ENCODE measurements at places on chromosomes 2 and 18. TPM values are rescaled to one million over a fixed set of nuclear protein-coding genes. Genes with fewer than 3 reads are reported as not detected.

DNA sequence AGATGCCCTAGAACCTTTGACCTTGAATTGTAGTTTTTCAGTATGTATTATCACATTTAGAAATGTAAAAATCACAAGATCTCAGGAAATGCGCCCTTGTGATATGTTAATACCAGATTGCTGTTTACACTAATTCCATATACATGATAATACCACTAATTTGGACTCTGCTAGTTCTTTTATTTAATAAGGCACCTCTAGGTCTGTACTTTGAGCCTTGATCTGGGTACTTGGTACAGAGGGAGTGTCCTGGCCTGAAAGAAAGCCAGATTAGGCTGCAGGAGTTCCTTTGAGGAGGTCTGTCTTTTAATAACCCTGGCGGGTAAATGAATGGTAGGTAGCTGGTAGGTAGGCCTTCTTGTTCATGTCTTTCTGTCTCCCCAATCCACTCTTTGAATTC is 26.3 kb downstream of the PLEKHA3 start:
- no peak overlapping the region for H3K27ac ChIP-seq
- no peaks in the 10 kb centered on the region for H3K27me3 ChIP-seq
- peaks cover 23% of the 10 kb centered on the region for H3K4me1 ChIP-seq
- DNase-seq, result peak; percentile 28

DNA sequence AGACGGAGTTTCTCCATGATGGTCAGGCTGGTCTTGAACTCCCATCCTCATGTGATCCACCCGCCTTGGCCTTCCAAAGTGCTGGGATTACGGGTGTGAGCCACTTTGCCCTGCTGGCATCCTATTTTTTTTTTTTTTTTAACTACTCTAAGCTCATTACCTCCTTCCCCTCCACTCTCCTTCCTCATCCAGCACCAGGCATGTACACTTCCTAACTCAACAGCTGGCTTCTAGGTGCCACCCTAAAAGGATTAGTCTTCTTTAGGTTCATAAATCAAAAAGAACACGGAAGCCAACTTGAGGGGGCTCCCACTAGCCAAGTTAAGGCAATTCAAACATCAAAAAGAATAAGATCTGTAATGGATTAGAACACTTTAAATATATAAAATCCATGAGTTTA is 70.6 kb upstream of the TEX51 start:
- H3K4me3 ChIP-seq, result no peak overlapping the region
- H3K4me1 ChIP-seq, result peaks cover 16% of the 10 kb centered on the region
- no peaks in the 10 kb centered on the region for H3K27me3 ChIP-seq
- no peak for DNase-seq

DNA sequence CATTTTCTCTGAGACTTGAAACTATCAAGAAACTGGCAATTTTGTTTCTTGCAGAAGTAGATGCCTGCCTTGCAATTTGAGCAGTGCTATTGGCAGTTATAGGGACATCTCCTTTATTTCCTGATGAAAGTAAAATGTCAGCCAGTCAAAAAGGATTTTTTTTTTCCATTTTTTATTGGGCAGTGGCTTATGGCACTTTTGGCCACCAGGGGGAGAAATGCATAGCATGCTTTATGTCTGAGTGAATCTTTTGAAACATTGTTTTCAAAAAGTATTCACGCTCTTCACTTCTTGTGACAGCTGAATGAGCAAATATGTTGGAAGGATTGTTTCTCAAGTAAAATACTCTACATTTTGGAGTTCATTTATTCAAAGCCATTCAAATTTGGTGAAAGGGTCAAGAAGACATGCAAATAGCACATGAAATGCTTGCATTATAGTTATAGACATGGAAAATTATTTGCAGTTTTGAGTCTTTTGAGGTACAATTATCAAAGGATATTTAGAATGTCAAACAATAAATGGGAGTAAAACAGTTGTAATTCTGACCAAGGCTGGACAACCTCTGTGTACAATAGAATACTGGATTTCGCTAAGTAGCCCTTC is 491.0 kb downstream of the CDH2 start:
- H3K27ac ChIP-seq, result no peak overlapping the region

GRCh38 chr18:48832938-48833700 is 117.6 kb downstream of the SMAD7 start:
- no peaks in the 10 kb centered on the region for H3K36me3 ChIP-seq
- peaks cover 39% of the 10 kb centered on the region for H3K4me1 ChIP-seq
- no peak overlapping the region for H3K27ac ChIP-seq
- no peak overlapping the region for H3K4me3 ChIP-seq
- peak; percentile 52 for DNase-seq
- H3K27me3 ChIP-seq, result no peaks in the 10 kb centered on the region

- peaks cover 19% of the 10 kb centered on the region for H3K27me3 ChIP-seq
- no peaks in the 10 kb centered on the region for H3K36me3 ChIP-seq
- no peak overlapping the region for H3K27ac ChIP-seq
- H3K4me1 ChIP-seq, result no peaks in the 10 kb centered on the region
Observed at GRCh38 chr2:217993138-217993537, 9.7 kb downstream of the TNS1 start.

DNA sequence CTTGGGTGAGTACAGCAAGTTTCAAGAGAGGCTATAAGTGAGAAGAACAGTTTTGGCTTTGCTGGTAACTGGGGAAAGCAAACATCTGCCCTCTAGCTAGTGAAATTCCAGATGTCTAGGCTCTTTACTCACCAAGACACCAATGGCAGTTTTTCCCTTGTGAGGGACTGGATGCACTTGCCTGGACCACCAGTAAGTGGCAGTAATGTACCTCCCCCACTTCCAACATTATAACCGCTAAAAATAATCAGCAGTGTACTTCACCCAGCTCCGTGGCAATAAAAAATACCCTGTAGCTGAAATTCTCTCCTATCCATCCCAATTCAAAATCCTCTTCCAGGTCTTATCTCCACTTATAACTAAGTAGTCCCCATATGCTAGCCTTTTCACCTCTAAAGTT is 383.9 kb downstream of the ARHGAP15 start:
- no peak overlapping the region for H3K27ac ChIP-seq
- DNase-seq, result peak; percentile 67
- no peaks in the 10 kb centered on the region for H3K4me1 ChIP-seq
- no peaks in the 10 kb centered on the region for H3K36me3 ChIP-seq

DNA sequence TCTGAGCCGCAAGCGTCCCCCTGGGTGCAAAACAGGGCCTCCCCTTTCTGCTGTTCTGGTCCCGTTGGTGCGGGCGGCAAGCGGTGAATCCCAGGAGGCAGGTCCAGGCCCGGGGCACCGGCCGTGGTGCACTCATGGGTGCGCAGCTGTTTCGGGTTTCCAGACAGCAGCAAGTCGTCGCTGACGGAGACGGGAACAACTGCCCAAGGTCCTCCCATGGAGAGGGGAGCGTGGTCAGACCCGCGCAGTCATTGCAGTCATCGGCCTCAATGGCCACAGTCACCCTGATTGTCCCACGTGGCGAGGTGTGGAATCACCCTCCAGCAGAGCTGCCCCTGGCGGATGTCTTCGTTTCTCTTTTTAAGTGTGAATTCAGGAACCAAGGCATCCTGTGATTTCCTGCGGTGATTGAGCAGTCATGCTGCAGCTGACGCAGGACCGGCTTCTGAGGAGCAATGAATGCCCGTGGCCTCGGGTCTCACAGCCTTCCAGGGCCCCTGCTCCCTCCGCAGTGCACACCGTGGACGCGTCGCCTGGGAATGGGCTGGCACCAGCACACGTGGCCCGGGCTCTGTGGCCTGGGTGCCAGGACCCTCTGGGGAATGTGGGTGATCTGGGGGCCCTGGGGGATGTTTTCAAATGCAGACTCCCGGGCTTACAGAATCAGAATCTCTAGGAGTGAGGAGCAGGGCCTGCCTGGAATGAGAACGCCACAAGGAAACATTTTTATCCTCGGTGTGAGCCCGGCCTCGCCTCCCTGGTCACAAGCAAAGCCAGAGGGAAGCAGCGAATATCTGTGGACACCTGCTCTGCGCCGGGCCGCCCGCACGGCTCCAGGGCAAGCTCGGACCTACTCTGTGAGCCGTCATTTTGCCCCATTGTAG is 244.2 kb upstream of the SALL3 start:
- H3K27me3 ChIP-seq, result no peaks in the 10 kb centered on the region
- no peak overlapping the region for H3K27ac ChIP-seq
- no peaks in the 10 kb centered on the region for H3K4me1 ChIP-seq
- no peak overlapping the region for H3K4me3 ChIP-seq

GRCh38 chr2:28972778-28973335 is 8.2 kb upstream of the TOGARAM2 start:
- H3K27me3 ChIP-seq, result no peaks in the 10 kb centered on the region
- no peaks in the 10 kb centered on the region for H3K36me3 ChIP-seq
- no peaks in the 10 kb centered on the region for H3K4me1 ChIP-seq
- no peak for DNase-seq

DNA sequence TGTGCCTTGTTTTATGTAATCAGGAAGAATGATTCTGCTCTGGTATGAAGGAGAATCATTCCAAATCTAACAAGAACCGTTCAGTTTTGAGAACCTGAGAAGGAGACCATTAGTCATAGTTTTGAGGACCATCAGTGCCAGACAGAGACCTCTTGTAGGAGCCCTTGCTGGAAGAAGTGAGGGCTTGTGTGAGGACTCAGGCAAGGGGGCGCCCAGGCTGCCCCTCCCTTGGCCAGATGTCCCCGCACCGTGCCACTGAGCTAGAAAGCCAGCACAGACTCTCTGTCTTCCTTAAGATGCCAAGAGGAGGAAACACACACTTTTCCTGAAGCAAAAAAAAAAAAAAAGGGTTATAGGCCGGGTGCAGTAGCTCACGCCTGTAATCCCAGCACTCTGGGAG is 55.7 kb upstream of the SLC39A10 start:
- no peaks in the 10 kb centered on the region for H3K36me3 ChIP-seq
- H3K27me3 ChIP-seq, result no peaks in the 10 kb centered on the region
- no peak for DNase-seq
- H3K4me1 ChIP-seq, result no peaks in the 10 kb centered on the region

GRCh38 chr18:48715711-48716361 is 177.0 kb downstream of the CTIF start:
- H3K4me3 ChIP-seq, result no peak overlapping the region
- H3K27me3 ChIP-seq, result no peaks in the 10 kb centered on the region
- no peak for DNase-seq

- no peak overlapping the region for H3K4me3 ChIP-seq
- H3K27me3 ChIP-seq, result no peaks in the 10 kb centered on the region
- no peak overlapping the region for H3K27ac ChIP-seq
- no peak for DNase-seq
- peaks cover 5% of the 10 kb centered on the region for H3K4me1 ChIP-seq
- H3K36me3 ChIP-seq, result no peaks in the 10 kb centered on the region
Observed at GRCh38 chr2:239195318-239195871, 205.4 kb downstream of the HDAC4 start.

GRCh38 chr2:139742216-139743172 is 962.3 kb upstream of the NXPH2 start:
- H3K36me3 ChIP-seq, result no peaks in the 10 kb centered on the region
- H3K27me3 ChIP-seq, result no peaks in the 10 kb centered on the region
- DNase-seq, result no peak
- H3K4me1 ChIP-seq, result no peaks in the 10 kb centered on the region

DNA sequence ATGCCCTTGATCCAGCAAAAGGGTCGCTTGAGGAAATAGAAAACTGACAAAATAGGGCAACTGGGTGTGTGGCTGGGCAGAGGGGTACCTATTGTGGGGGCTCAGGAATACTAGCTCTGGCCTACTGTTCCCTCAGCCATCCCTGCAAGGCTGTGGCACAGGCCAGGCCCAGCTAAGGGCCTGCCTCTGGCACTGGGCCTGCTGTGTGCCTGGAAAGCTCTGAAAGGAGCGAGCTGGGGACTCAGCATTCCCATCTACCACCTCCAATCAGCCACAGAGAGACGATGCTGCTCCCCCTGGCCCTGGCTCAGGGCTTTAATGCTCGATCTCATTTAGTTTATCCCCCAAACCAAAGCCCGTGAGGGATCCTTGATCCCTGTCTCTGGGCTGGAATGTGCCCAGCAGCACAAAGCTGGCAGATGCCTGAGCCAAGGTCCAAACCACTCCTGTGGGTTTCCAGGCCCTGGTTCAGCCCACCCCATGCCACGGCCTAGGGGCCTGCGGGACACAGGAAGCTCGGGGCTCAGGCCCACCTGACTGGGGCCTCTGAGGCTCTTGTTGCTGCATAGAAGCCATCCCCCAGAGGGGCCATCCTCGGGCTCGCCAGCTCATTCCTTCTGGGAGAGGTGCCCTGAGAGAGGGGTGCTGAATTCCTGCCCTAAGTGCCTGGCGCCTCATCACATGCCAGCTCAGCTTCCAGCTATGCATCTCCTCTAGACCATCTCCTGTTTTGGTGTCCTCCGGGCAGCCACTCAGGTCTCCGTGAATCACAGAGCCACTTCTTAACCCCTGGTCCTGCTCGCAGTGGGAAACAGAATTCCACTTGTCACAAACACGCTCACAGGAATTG is 43.0 kb upstream of the KCNF1 start:
- no peak overlapping the region for H3K4me3 ChIP-seq
- no peaks in the 10 kb centered on the region for H3K27me3 ChIP-seq
- DNase-seq, result no peak
- H3K36me3 ChIP-seq, result no peaks in the 10 kb centered on the region

- H3K27ac ChIP-seq, result no peak overlapping the region
- H3K36me3 ChIP-seq, result peaks cover 3% of the 10 kb centered on the region
- no peak for DNase-seq
- H3K27me3 ChIP-seq, result no peaks in the 10 kb centered on the region
Observed at GRCh38 chr2:175930504-175930903, 71.6 kb downstream of the LNPK start.

Gene ASXL2
- 8.7 TPM for total RNA-seq

Gene GAD1
- 10.7 TPM for total RNA-seq

Gene SERPINB12
- not detected for total RNA-seq

Gene KLF7
- total RNA-seq, result 5.2 TPM

Gene LIMS3
- not detected for total RNA-seq

Gene APCDD1
- total RNA-seq, result 4.7 TPM

Gene DNAH7
- total RNA-seq, result 0.49 TPM

Gene KCNJ13
- total RNA-seq, result 21.9 TPM

Gene CRYGD
- total RNA-seq, result not detected
